Fibroblast of upper back skin (primary cell): ENCODE measurements at places on chromosomes 4 and X.

DNA sequence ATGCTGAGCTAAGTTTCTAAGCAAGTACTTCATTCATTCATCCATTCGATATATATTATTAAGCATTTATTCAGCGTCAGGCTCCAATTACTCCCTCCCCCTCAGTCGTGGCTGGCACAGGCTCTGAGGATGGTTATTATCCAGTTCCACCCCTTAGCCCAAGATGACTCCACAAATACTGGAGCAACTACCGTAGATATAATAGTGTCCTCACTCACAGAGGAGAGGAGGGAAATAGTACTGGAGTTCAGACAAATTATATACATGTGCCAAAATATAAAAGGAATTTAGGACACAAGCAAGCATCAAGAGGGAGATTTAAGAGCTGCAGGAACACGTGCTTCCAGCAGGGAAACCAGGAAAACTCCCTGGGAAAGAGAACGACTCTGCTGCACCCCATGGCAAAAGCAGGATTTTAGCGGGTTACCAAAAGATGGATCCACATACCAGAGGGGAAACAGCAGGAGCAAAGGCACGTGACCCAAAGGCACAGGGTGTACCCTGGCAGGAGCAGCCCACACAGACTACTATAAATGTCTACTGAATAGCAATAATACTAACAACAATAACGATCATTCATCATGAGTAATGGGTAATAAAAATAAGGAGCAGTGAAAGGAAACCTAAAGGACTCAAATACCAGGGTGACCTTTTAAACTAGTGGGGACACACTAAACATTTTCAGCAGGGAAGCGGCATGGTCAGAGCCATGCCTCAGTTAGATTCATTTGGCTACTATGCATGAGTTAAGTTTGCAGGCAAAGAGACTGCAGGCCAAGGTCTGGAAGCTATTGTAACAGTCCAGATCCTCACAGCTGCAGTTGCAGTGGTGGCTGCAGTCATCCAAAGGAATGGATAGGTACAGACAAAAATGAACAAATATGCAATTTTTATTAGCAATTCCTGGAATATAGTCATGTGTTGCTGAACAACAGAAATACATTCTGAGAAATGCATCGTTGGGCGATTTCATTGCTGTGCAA is 153.7 kb downstream of the APBB2 start:
- DNase-seq: no peak

DNA sequence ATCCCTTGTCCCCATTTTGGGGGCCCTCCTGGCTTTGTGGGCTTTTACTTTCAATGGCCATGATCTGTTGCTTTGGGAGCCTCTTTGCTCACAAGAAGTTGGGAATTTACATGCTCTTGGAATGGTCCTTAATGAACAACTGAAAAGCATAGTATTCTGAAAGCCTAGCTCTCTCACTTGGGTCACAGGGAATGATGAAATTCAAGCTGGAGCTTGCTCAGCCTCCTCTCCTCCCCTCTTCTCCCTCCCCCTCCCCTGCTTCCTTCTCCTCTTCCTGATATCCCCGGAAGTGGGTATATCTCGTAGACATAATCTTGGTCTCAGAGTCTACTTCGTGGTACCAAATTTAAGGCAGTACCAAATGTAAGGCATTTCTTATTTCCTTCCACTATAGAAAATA is 400.6 kb upstream of the NR3C2 start:
- DNase-seq: peak; percentile 16

GRCh38 chr4:69589884-69590283 is 49.6 kb downstream of the UGT2A2 start:
- DNase-seq: no peak

GRCh38 chrX:68286076-68286475 is 147.2 kb downstream of the OPHN1 start:
- DNase-seq: no peak

DNA sequence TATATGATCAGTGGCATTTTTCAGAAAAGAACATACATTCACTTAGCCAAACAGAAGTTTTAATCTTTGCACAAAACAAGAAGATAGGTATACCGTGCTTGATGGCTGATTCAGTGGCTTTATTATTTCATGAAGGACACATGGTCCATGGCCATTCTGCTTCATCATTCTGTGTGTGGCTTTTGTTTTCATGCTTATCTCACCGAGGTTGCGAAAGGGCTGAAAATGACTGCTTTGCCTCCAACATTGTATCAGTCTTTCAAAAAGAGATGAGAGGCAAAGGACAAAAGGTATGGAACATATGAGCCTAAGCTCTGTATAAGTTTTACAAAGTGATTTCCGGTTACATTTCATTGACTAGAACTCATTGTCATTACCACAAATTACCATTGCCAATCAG is 541.1 kb downstream of the RAB28 start:
- no peak for DNase-seq

DNA sequence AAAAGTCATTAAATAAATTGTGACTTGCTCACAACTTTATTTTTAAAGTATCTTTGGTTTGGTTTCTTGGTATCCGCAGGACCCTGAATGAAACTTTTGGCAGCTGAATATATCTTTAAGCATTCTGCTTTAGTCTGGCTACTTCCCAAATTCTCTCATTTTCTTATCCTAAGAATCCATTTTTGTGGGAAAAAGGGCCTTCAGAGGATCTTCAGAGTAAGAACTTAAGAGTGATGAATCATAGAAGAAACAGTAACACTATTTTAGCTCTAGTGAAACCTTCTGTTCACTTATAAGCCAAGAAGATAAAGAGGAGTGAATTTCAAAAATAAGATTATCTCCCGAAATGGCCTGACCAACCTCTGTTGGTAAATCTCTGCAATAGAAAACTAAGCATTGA is 540.6 kb upstream of the MAGEB18 start:
- peak; percentile 65 for DNase-seq
